ENCODE measurements at places on chromosomes 13 and 19.
A peak's percentile ranks its signal among the peaks of the same experiment; 100 is the strongest.

- no peak for DNase-seq
Measured at GRCh38 chr13:92821324-92821723, 405.3 kb upstream of the GPC6 start.

GRCh38 chr19:7505682-7506384 lies 10.1 kb upstream of the ZNF358 start:
- no peak for DNase-seq

DNA sequence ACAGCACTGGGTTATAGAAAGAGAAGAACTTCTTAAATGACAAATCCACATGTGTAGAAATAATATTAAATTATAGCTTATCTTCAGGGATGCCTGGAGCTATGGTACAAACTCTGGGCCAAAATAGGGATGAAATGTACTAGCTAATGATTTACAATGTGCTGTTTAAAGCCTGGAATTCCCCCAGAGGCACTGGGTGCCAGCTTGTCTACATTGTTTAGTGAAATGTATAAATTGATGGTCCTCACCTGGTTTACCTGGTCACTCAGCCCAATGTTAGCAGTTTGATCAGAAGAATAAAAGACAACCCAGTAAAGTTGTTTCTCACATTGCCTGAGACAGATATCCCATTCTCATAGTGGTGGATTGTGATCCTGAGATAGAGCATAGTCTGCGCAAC lies 597.2 kb downstream of the DIAPH3 start:
- no peak for DNase-seq

- peak; percentile 8 for DNase-seq
Measured at GRCh38 chr19:41175801-41176777, 16.9 kb upstream of the CYP2S1 start.

- no peak for DNase-seq
Measured at GRCh38 chr13:61040181-61040580, 375.5 kb downstream of the PCDH20 start.

- no peak for DNase-seq
Measured at GRCh38 chr13:83286737-83287136, 595.5 kb downstream of the SLITRK1 start.

DNA sequence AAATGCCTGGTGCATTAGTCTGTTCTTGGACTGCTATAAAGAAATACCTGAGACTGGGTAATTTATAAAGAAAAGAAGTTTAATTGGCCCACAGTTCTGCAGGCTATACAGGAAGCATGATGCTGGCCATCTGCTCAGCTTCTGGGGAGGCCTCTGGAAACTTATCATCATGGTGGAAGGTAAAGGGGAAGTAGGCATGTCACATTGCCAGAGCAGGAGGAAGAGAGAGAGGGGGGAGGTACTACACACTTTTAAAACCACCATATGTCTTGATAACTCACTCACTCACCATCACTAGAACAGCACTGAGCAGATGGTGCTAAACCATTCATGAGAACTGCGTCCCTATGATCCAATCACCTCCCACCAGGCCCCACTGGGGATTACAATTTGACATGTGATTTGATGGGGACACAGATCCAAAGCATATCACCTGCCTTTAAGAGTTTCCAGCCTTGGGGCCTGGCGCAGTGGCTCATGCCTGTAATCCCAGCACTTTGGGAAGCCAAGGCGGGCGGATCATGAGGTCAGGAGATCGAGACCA lies 219.0 kb downstream of the KATNAL1 start:
- no peak for DNase-seq

DNA sequence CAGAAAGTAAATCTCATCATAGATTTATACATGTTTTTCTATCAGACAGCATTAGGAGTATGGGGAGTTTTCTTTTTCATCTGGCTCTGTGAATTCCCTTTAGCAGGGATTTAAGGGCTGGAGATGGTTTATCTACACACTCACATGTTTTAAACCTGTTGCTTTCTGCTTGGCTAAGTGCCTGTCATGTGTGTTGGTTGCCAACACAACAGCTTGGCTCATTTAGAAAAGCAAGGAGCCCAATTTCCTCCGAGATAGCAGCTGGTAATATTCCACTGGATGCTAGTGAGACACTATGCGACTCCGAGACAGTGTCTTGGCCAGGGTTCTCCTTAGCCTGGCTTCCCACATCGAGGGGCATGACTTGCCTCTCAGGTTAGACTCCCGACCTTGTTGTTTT lies 83.3 kb downstream of the KLF5 start:
- no peak for DNase-seq

GRCh38 chr13:98575904-98576199 lies 1.1 kb downstream of the STK24 start:
- DNase-seq = no peak

- no peak for DNase-seq
Measured at GRCh38 chr13:50911081-50911631, 1.6 kb downstream of the RNASEH2B start.

DNA sequence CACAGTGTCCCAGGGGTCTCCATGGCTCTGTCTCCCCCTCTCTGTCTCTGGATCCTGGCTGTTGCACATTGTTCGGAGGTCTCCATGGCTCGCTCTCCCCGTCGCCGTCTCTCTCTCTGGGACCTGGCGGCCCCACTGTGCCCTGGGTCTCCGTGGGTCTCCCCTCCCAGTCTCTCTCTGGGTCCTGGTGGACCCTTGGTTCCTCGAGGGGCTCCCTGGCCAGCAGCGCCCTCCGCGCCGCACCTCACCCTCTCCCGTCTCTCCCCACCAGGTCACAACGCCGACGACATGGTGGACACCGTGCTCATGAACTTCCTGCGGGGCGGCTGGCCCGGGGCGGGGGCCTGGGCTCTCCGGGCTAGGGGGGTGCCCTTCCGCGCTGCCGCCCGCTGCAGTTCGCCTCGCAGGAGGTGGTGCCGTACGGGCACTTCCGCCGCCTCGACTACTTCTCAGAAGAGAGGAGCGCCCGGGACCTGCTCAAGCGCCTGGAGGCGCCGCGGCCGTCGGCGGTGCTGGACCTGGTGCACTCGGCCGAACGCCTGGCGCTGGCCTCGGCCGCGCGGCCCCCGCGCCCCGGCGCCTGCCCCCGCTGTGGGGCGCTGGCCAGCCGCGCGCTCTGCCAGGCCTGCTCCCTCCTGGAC lies 29.1 kb downstream of the SIGLEC5 start:
- no peak for DNase-seq

GRCh38 chr19:2507109-2507508 lies 31.2 kb downstream of the GADD45B start:
- no peak for DNase-seq

- no peak for DNase-seq
Measured at GRCh38 chr19:3671680-3672574, 28.3 kb downstream of the PIP5K1C start.

DNA sequence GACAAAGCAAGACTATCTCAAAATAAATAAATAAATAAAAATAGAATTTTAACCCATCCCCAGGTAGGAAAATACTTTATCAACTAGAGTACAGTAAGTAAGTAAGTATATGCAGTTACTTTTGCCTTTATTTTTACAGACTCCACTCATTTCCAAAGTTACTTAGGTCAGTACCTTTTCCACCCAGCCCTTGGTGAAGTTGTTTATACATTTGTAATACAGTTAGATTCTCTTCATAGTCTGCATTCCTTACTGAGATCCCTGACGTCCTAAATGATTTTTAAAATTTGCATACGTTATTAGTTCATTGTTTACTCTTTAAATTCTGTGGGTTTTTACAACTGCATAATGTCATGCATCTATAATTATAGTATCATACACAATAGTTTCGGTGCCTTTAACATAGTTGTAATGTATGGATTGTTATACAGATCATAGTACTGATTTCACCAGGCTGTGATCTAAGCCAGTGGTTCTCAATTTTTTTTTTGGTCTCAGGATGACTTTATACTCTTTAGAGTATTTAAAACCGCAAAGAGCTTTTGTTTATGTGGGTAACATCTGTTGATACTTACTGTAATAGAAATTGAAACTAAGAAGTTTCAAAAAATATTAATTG lies 10.4 kb downstream of the SETDB2 start:
- no peak for DNase-seq

- DNase-seq = no peak
Measured at GRCh38 chr19:37778613-37779126, 716 bp downstream of the ZNF573 start.

DNA sequence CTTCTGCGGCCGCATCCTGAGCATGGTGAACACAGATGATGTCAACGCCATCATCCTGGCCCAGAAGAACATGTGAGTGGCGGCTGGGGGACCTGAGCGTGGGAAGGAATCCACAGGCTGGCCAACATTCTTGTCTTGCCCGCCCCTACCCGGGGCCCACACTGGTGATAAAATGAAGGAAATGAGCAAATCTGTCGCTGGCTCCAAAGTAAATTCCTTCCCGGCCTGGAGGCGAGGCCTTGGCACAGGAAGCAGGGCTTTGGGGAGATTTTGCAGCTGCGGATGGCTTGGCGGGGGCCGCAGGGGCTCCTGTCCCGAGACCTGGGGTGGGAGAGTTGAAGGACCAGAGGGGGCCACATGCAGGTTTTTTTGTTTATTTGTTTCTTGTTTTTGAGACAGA lies 4.4 kb downstream of the KXD1 start:
- DNase-seq = no peak

GRCh38 chr19:53655042-53655665 lies 23.4 kb downstream of the DPRX start:
- DNase-seq = no peak

- DNase-seq = no peak
Measured at GRCh38 chr19:22622901-22623840, 11.0 kb upstream of the ZNF492 start.

DNA sequence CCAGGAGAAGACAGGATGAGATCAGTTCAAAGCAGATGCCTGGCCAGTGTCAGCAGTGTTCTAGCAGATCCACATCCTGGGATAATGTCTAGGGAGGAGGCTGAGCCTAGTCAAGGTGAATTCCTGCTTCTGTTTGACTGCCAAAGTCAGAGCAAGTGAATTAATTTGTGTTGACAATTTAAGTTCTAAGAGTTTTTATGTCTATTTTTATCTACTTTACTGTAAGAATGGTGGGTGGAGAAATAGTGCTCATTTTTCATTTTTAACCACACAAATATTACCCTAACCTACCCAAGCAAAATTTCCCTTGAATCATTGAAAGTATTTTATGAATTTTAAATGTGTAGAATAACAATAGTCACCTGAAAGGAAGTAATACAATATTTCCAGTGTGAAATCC lies 207.6 kb upstream of the SLC10A2 start:
- no peak for DNase-seq

DNA sequence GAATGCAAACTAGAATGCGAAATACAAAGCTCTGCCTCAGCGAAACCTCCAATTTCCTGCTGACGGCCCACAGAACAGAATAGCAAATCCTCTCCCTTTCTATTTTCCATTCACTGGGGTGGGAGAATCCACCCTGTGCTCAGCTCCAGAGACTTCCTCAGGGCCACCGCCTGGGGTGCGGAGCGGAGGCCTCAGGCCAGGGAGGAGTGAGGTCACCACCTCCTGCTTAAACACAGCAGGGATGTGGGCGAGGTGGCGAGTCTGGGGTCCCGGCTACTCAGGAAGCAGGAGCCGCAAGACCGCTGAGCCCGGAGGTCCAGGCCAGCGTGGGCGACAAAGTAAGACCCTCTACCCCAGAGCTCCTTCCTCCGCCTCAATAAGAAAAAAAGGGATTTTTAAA lies 666 bp upstream of the ZNF320 start:
- no peak for DNase-seq

DNA sequence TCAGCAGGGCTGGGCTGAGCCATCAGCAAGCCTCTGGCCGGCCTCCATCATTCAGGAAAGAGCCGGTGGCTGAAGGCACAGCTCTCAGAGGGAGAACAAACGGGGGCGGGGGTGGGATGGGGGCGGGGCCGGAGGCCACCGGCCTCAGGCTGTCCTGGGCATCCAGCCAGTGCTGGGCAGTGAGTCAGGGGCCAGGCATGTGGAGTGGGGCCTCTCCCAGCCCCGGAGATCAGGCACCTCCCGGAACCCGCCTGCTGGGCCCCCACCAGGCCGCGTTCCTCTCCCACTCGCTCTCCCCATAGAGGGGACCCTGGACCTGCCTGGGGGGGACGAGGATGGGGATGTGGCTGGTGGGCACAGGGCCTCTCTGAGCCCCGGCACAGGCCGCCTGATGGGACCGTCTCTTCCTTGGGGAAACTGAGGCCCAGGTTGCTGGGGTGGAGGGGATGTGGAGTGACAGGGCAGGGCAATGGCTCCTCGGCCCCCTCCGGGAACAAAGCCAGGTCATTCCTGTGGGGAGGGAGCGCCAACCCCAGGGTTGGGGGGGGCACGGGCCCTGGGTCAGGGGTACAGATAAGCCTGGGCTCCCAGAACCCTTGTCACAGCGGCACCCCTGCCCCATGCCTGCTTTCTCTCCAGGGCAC lies 12.9 kb downstream of the SPC24 start:
- no peak for DNase-seq

Data from stimulated activated CD8-positive, alpha-beta memory T cell treated with anti-CD3 and anti-CD28 coated beads, Interleukin-2, amount 100 ng/mL, for 1 hour (primary cell).